ENCODE measurements at places on chromosomes 3 and 15. TPM values are rescaled to one million over a fixed set of nuclear protein-coding genes. Genes with fewer than 3 reads are reported as not detected.

Gene BTLA
- total RNA-seq = not detected

Gene ARHGEF26
- 139 TPM for total RNA-seq

Gene KCNAB1
- total RNA-seq = 1.5 TPM

Gene TYRO3
- total RNA-seq = 8.6 TPM

DNA sequence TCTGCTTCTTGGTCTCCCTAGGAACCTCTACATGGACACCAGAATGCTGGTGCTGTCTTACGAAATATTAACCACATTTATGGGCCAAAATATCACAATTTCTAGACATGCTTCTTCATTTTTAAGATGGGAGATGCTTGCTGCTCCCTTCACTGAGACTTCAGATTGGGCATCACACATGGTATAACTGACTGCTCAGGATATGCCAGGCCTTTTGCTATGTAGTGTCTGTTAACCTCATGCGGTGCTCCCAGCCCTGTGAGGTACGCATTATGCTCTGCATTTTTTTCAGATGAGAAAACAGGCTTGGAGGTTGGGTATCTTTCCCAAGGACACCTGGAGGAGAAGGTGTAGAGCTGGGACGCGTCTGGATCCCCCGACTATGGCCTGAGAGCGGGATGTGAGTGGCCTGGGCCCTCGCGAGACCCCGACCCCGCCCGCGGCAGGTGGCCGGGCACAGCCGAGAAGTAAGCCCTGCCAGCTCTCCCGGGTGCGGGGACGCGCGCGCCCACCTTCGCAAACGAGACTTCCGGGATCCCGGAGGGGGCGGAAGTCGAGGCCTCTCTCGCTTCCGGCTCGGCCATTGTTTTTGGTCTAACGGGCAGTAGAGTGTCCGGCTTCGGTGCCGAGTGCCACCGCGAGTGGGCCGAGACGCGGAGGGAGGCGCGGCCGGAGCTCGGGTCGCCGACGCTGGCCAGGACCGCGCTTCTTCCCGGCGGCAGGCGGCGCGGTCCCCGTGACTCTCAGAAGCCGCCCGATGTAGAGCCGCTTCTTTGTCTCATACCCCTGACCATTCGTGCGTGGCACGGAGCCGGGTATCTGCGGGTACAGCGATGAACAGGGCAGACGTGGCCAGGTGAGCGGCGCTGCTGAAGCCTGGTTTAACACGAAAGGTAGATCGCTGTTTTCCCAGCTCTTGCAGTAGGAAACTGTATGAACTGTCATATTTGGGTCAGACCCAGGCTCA is at the start of gene ZKSCAN7:
ZKSCAN7 (plus strand) TSS at position 568 of the 967 bp plus-strand sequence. CDS start 1,855 bp downstream, outside the sequence.
- peak; percentile 65 for ATAC-seq

DNA sequence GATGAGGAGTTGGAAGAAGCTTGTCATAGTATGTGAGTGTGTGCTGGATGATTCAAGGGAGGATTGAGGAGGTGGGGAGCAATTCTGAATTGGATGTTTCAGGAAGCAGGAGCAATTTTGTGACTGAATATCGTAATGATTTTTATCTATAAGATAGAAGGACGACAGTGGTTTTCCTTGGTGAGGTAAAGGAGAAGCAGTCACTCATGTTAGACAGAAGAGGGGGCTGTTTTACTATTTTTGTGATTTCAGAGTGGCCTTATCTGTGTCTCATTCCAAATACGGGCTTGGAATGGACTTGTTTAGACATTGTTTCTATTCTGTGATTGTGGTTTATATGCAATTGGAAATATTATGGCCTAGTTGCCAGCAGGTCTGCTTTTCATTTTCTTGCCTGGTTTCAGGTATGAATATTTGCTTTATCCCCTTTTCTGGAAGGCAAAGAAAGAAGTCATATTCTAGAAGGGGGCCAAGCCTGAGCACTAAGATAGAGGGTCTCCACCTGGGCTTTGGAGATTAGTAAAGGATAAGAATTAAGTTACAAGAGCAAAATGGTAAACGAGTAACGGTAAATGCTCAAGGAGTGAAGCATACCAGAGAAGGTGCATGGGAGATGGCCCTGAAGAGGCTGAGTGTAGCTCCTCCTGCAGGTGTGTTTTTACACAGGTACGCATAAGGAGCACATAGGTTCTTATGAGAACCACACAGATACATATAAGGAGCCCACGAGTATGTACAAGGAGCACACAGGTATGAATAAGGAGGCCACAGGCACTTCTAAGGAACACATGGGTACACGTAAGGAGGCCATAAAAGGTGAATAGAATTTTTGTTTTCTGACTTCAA is 124.6 kb upstream of the KCNAB1 start:
- no peak for ATAC-seq

GRCh38 chr3:37367436-37367835 is 193.1 kb upstream of the LRRFIP2 start:
- no peak for ATAC-seq

GRCh38 chr3:103077910-103078309 is 643.1 kb downstream of the ZPLD1 start:
- ATAC-seq = no peak

Data from gastroesophageal sphincter (tissue), 4 donors.